ENCODE measurements at places on chromosomes 1 and 21.

- no peak for DNase-seq
Observed at GRCh38 chr1:212186427-212187207, 98.6 kb upstream of the PPP2R5A start.

DNA sequence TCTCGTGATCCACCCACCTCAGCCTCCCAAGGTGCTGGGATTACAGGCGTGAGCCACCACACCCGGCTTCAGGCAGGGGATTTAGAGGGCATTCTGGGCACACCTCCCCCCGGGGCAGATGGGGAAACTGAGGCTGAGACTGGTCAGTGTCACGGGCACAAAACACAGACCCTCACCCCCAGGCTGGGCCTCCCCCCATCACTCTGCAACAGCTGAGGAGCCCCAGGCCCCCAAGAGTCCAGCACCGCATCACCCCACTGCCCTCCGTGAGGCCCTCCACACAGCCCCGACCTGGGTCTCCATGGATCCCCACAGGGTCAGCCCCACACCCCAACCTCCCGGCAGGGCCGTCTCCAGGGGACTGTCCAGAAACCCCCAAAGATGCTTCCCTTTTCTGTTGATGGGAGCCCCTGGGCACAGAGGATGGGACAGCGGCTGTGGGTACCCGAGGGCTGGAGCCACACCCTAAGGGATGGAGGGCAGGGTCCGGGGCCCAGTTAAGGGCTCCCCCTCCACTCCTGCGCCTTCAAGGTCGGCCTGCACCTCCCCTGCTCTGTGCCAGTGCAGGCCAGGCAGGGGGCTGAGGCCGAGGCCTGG, 11.0 kb downstream of the TNFRSF14 start:
- no peak for DNase-seq

DNA sequence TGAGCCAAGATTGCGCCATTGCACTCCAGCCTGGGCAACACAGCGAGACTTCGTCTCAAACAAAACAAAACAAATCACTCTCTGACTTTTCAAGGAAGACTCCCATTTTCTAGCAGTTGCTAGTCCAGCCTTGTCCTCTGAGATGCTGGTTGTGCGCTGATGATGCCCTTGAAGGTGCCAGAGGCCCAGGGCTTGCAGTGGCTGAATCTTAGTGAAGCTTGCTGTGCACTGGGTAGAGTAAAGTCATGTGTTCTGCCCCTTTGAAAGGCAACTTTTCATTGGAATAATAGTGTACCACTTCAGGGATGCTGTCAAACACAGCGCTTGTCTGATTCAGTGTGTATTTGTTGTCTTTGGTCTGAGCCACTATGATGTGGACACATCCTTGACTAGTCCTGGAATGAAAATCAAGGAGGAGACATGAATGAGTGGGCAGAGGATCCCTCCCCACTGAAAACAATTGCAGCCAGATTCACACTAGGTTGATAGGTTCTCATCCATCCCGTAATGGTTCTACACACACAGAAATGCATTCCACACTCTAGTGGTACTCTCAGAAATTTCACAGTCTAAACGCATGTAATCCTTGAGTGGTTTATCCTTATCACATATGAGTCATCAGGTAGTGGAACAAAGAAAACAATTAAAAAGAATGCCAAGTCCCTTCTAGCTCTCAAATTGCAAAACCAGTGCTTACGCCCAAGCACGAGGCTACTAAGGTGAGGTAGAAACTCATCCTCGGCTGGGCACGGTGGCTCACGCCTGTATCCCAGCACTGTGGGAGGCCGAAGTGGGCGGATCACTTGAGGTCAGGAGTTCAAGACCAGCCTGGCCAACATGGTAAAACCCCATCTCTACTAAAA, 17.8 kb upstream of the TDRD10 start:
- DNase-seq: no peak

- no peak for DNase-seq
Observed at GRCh38 chr1:182278144-182279054, 113.2 kb downstream of the GLUL start.

DNA sequence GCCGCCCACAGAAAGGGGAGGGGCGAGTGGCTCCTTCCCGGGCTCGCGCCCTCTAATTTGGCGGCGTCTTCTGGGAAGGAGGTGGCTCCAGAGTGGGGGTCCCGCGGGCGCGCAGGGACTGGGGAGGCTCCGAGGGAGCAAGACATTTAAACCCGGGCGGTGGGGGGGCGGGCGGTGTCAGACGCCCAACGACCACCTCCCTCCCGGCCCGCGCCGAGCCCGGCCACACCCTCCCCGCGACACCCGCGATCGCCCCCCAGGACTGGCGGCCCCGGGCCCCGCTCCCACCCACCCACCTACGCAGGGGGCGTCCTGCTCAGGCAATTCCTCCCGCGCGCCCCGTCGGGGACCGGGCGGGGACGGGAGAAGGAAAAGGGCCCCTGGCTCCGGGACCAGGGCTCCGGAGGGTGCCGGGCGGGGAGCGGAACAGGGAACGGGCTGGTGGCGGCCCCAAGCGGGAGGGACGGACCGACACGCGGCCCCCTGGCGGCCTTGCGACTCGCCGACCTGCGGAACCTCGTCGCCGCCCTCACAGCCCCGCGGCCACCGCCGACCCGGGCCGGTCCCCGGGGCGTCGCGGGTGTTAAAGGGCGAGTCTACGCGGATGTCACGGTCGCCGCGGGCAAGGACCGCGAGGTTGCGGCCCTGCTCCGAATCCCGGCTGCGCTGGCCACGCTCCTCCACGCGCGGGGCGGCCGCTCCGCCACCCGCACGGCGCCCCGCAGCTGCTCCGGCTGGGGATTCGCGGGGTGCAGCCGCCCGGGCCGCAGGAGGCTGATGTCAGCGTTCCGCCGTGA, 94.0 kb upstream of the FMN2 start:
- no peak for DNase-seq
